AG10803 (cell line): ENCODE measurements at places on chromosomes 4 and X.

DNA sequence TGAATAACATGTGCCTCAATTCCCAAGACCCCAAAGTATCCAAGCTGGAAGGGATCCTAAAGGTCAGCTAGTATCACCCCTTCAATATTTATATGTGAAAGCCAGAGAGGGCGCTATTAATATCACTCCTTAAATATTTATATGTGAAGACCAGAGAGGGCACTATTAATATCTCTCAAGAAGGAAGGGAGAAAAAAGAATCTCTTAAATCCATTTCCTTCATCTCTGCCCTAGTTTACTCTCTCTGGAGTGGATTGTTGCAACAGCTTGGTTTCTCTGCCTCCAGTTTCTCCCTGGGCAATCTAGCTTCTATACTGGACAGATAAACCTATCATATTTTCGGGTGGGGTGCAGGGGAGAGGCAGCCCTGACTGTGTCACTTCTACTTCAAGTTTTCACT, 31.6 kb upstream of the MSN start:
- no peak for DNase-seq

GRCh38 chr4:128335541-128335940, 47.9 kb upstream of the PGRMC2 start:
- DNase-seq: peak; percentile 12

- peak; percentile 16 for DNase-seq
These were observed 16.2 kb downstream of the POU4F2 start for GRCh38 chr4:146654687-146655520.

DNA sequence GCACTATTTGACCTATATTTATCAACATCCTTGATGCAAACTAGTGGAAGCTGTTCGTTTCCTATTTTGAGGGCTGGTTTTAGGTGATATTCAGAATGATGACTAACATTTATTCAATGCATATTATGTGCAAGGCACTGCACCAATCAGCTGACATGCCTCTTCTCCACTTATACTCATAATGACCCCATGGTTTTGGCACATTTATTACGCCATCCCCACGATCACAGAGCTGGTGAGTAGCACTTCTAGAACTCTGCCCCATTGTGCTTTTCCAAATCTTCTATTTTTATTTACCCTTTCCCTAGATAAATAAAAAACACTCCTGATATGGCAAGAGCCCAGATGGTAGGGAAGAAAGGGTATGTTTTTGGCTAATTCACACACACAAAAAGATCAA, 13.1 kb downstream of the SCML1 start:
- no peak for DNase-seq

- no peak for DNase-seq
These were observed 23.9 kb downstream of the WDR1 start for GRCh38 chr4:10092481-10093270.

- no peak for DNase-seq
These were observed 87.0 kb downstream of the FAM193A start for GRCh38 chr4:2623442-2623841.

- DNase-seq: no peak
These were observed 546.0 kb downstream of the BCOR start for GRCh38 chrX:39551762-39552161.

DNA sequence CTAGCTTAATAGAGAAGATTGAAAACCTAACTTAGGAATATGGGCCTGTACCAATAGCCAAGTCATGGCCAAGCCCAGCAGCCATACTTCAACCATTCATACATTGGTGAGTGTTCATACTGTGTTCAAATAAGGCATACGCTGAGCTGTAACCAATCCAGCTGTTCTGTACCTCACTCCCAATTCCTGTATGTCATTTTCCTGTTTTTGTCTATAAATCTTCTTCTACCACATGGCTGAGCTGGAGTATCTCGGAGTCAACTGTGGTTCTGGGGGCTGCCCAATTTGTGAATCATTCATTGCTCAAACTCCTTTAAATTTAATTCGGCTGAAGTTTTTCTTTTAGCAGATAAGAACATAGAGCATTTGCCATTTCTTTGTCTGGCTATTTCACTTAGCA, 195.3 kb upstream of the ANKRD50 start:
- DNase-seq: peak; percentile 84
